Osteocyte (in vitro differentiated cells): ENCODE measurements at places on chromosomes 2 and 18. TPM values are rescaled to one million over a fixed set of nuclear protein-coding genes. Genes with fewer than 3 reads are reported as not detected.

DNA sequence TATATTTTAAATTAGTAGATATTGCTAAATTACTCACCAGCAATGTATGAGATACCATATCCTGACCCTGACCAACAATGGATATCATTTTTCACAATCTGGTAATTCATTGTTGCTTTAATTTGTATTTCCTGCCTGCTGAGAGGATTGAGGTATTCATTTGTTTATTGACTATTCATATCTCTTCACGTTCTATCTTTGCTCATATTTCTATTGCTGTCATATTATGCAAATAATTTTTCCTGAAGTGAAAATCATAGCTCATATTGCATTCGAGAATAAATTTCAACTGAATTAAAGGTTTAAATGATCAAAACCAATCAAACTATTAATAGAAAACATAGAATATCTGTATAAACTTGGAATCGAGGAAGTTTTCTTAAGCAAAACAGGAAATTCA is 31.0 kb downstream of the INO80D start:
- H3K4me3 ChIP-seq, result no peak overlapping the region
- H3K36me3 ChIP-seq, result peaks cover 17% of the 10 kb centered on the region
- no peaks in the 10 kb centered on the region for H3K4me1 ChIP-seq
- no peaks in the 10 kb centered on the region for H3K27me3 ChIP-seq
- DNase-seq, result no peak

MROH2A gene
- not detected in 2 replicates for total RNA-seq

DNA sequence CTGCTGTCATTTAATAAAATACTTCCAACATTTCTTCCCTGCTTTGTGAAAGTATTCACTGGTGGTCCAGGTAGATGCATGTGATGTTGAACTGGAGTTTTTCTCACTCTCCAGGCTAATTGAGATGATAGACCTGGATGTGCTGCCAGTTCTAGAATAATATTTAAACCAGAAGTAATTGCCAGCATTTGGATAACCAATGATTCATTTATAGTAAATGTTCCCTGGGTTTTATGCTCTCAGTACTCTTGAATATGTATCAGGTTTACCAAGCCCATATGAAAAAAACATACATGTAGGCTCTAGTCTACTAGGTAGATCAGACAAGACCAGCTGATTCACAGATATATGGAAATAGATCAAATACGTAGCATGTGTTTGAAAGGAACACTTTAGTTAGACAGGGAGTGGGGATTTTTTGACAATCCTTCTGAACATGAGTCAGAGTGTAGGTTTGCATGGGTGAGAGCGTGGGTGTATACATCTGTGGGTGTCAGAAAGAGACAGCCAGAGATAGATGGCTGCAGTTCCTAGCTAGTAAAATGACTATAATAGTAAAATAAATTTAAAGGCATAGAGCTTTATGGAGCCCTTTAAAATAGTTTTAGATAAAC is 115.1 kb downstream of the NAB1 start:
- DNase-seq, result no peak
- peaks cover 3% of the 10 kb centered on the region for H3K4me1 ChIP-seq
- H3K36me3 ChIP-seq, result no peaks in the 10 kb centered on the region
- no peaks in the 10 kb centered on the region for H3K27me3 ChIP-seq

DNA sequence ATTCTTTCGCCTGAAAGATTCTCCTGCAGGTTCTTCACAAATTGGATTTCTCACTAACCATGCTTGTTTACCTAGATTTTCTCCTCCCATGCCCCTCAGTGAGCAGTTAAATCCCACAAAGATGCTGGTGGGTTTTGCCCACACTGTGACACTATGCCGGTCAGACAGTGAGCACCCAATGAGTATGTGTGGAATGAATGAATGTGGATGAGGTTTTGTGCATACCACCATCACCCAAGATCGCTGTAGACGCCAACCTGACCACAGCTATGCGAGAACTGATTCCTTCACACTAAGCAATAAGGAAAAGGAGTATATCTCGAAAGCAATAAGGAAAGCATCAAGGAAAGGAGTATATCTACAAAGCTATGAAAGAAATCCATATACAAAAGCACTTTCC is 116.7 kb downstream of the PID1 start:
- H3K4me1 ChIP-seq, result no peaks in the 10 kb centered on the region
- H3K36me3 ChIP-seq, result no peaks in the 10 kb centered on the region

DNA sequence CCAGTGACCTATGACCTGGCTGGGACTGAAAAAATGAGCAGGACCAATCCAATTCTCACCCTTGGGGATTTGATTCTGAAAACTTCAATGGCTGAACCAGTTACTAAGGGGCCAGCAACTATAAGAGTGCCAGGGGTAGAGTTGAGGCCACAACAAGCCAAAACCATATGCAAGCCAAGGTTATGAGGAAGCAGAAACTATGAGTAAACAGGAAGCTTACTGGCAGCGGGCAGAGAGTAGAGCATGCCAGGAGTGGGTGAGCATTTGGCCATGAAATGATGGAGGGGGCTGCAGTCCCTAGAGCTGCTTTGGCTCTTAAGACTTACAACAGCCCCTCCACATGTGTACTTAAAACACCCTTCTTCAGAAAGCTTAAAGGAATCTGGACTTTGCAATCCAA is 82.4 kb downstream of the RBMS1 start:
- peaks cover 2% of the 10 kb centered on the region for H3K36me3 ChIP-seq
- no peak for DNase-seq
- peak overlapping the region; percentile 40 for H3K27ac ChIP-seq
- no peaks in the 10 kb centered on the region for H3K27me3 ChIP-seq
- no peak overlapping the region for H3K4me3 ChIP-seq

GRCh38 chr2:31221544-31221943 is 4.2 kb upstream of the CAPN14 start:
- H3K4me3 ChIP-seq, result no peak overlapping the region
- no peaks in the 10 kb centered on the region for H3K36me3 ChIP-seq
- H3K27me3 ChIP-seq, result peaks cover 56% of the 10 kb centered on the region
- peak; percentile 7 for DNase-seq

- H3K4me1 ChIP-seq, result no peaks in the 10 kb centered on the region
- peak overlapping the region; percentile 75 for H3K27ac ChIP-seq
- no peaks in the 10 kb centered on the region for H3K27me3 ChIP-seq
Measured at GRCh38 chr2:71830497-71831192, 317.0 kb downstream of the CYP26B1 start.

RESP18 gene
- not detected in 2 replicates for total RNA-seq

- no peaks in the 10 kb centered on the region for H3K36me3 ChIP-seq
- H3K27ac ChIP-seq, result no peak overlapping the region
- H3K4me1 ChIP-seq, result no peaks in the 10 kb centered on the region
- no peak for DNase-seq
Measured at GRCh38 chr18:42437646-42438045, 482.6 kb downstream of the PIK3C3 start.

- H3K27ac ChIP-seq, result no peak overlapping the region
- no peaks in the 10 kb centered on the region for H3K36me3 ChIP-seq
- H3K4me3 ChIP-seq, result no peak overlapping the region
- H3K4me1 ChIP-seq, result peaks cover 12% of the 10 kb centered on the region
- DNase-seq, result no peak
Measured at GRCh38 chr18:56285387-56286065, 352.9 kb downstream of the TXNL1 start.

GRCh38 chr2:30666266-30666874 is 140.9 kb downstream of the CAPN13 start:
- H3K4me3 ChIP-seq, result no peak overlapping the region
- H3K27me3 ChIP-seq, result no peaks in the 10 kb centered on the region

DNA sequence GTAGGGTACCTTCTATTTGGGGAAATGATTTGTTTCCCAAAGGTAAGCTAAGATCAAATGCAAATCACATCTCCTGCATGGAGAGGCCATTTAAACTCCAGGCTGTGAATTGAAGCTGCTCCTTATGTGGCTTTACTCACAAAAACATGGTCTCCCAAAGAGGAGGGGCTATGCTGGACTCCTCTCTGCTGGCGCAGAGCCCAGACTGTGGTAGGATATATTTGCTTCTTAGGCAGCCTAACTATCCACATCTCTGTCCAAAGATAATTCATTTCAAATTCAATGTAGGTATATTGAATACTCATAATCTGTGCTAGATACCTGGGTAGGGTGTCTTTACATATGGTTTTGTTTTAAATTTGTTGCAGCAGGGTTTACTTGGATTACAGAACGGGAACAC is 358.5 kb downstream of the ALK start:
- no peak overlapping the region for H3K27ac ChIP-seq
- peaks cover 3% of the 10 kb centered on the region for H3K27me3 ChIP-seq
- DNase-seq, result no peak

DNA sequence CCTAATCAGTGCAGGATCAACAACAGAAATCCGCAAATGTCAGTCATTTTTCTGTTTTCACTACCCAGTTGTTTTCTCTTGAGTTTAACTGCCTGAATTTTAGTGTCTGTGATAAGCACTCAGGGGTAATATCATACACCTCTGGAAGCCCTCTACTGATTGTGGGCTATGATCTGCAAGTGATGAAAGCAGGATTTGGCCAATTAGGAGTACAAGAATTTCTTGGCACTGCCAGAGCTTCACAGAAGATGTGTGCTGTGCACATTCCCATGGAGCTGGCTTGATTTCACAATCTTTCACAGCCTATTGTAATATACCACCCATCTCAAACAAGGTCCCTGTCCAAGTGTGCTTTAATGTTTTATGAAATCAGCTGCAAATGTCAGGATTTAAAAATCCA is 27.3 kb upstream of the TDRD15 start:
- DNase-seq, result no peak
- no peaks in the 10 kb centered on the region for H3K4me1 ChIP-seq
- H3K27me3 ChIP-seq, result peaks cover 37% of the 10 kb centered on the region
- H3K27ac ChIP-seq, result no peak overlapping the region

SCG2 gene
- total RNA-seq, result 132 and 134 TPM in 2 replicates

DNA sequence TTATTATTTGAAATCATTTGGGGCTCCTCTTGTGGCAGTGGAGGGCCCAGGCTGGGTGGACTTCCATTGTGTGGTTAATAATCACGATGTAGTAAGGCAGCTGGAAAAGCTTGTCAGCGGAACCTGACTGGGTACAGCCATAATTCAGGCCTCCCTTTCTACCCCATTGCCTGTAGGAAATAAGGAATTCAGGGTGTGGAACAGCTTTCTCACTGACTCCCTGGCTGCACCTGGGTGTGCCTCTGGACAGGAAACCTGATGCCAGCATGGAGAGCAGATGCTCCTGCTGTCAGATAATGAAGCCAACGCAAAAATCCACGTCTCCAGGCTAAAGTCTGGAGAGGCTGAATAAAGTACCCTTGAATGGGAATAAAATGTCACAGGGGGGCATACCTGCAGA is 44.2 kb downstream of the LYPD6B start:
- no peak for DNase-seq
- H3K4me3 ChIP-seq, result no peak overlapping the region
- H3K4me1 ChIP-seq, result peaks cover 47% of the 10 kb centered on the region

GRCh38 chr18:9434122-9434701 is 41.1 kb upstream of the RALBP1 start:
- no peaks in the 10 kb centered on the region for H3K27me3 ChIP-seq
- H3K27ac ChIP-seq, result no peak overlapping the region
- H3K36me3 ChIP-seq, result no peaks in the 10 kb centered on the region

GRCh38 chr2:70984228-70984575 is 5.8 kb downstream of the ANKRD53 start:
- peak; percentile 64 for DNase-seq
- H3K27ac ChIP-seq, result no peak overlapping the region
- H3K27me3 ChIP-seq, result no peaks in the 10 kb centered on the region
- H3K36me3 ChIP-seq, result peaks cover 30% of the 10 kb centered on the region

DNA sequence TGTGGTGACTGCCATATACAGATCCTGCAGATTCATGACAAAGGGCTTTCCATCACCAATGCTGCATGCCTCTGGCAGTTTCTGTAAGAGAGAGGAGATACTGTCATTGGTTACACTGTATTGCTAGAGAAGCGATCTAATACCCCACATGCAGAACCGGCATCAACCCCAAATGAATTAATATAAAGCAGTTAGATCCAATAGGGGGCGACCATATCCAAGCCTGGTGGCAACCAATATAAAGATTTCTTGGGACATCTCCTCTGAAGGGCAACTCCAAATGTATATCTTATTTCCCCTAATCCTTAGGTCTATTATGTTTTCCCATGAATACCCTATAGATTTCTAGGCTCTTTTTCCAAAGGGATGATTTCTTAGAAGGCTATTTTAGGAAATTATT is 17.4 kb upstream of the IHH start:
- peaks cover 19% of the 10 kb centered on the region for H3K36me3 ChIP-seq
- H3K4me1 ChIP-seq, result no peaks in the 10 kb centered on the region
- H3K4me3 ChIP-seq, result no peak overlapping the region
- no peak overlapping the region for H3K27ac ChIP-seq
- DNase-seq, result no peak

DNA sequence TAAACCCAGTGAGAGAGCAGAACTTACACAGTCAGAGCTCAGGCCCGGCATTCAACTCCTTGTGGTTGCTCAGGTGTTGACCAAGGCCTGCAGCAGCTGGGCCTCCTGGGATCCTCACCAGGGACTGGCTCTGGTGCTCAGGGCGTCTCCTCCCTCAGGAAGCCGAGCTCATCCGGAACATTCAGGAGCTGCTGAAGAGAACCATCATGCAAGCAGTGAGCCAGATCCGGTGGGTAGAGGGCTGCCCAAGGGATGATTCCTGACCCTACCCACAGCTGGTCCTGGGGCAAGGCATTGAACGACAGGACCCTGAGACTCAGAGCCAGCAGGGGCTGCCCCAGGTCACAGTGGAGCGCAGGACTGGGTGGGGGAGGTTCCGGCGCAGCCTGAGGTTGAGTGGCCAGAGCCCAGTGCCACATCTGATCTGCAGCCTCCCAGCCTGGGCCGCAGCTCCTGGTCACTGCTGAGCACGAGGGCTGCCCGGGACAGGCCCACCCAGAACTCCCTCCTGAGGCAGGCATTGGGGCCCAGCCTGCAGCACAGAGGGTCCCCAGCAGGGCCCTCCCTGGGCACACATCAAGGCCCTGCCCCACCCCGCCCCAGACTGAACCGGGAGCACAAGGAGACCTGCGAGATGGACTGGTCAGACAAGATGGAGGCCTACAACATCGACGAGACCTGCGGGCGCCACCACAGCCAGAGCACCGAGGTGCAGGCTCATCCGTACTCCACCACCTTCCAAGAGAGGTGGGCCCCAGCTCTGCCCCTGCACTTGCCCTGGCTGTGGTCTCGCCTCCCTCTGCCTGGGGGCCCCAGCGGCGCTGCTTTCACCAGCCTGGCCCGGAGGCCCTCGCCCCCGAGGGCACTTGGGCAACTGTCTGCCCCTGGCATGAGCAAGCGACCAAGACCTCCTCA is 2.4 kb downstream of the TEKT4 start:
- DNase-seq, result no peak
- no peaks in the 10 kb centered on the region for H3K27me3 ChIP-seq
- H3K36me3 ChIP-seq, result no peaks in the 10 kb centered on the region
- H3K27ac ChIP-seq, result no peak overlapping the region
- no peak overlapping the region for H3K4me3 ChIP-seq

COL3A1 gene
- total RNA-seq, result 7,546 and 8,171 TPM in 2 replicates

DNA sequence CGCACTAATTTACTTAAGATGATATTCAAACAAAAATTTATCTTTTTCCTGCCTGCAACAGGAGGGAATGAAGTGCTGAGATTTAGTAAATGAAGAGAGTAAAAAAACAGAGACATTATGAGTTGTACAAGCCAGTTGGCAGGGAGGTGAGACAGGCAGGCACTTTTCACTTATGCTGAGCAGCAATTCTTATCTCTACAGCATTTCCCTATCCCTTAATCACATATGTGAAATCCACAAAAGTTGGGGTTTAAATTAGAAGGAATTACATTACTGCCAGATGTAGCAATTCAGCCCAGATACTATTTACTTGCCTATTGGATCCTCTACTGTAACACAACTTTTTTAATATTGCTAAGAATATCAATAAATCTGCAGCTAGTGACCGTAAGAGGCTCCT is 314.2 kb upstream of the LRP1B start:
- H3K27ac ChIP-seq, result no peak overlapping the region
- H3K36me3 ChIP-seq, result no peaks in the 10 kb centered on the region
- DNase-seq, result no peak
- H3K27me3 ChIP-seq, result no peaks in the 10 kb centered on the region
- H3K4me3 ChIP-seq, result no peak overlapping the region
